Putamen (tissue), 1 donor: ENCODE measurements at places on chromosomes 12 and 14.

DNA sequence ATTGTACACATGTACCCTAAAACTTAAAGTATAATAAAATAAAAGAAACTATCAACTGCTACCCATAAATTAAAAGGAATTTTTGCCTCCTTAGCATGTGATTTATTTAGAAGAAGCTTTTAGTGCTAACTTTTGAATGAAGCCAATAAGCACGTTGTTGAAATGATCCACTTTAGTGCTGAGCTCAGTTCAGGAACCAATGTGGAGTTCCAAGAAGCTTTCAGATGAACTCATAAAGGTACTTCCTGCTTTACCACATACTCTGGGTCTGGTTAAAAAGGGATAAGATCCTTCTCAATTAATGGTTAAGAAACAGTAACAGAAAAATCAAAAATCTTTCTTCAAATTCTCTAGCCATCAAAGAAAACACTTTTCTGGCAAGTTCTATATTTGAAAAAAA, 39.4 kb downstream of the TMTC1 start:
- DNase-seq, result no peak

DNA sequence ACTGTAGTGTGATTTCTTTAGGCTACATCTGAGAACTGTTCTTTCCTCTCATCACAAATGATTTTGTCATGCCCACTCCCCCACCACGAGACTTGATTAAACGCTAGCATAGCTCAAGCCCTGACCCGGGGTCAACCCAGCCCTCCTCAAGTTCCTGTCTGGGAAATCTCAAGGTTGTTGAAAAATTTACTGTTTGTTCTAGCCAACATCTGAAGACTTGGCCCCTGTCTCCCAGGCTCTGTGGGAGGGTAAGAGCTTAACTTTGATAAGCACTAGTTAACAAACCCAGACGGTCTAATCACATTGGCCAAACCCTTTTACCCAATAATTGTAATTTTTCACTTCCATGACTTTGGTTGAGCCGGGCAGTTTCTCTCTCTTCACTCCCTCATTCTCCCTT, 86.2 kb upstream of the AMIGO2 start:
- no peak for DNase-seq

DNA sequence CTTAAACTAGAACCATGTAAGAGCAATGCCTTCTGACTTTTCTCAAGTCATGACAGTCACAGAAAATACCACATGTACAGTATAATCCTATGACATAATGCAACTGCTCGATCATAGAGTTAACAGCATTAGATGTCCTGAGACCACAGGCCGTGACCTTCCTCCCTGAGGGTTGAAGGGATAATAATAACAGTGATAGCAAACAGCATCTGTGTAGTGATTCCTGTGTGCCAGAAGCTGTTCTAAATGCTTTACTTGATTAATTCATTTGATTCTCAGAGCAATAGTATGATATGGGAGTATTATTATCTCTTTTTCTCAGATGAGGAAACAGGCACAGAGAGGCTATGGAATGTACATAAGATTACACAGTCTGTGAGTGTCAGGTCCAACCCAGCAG, 53.2 kb downstream of the SLC35F4 start:
- no peak for DNase-seq

DNA sequence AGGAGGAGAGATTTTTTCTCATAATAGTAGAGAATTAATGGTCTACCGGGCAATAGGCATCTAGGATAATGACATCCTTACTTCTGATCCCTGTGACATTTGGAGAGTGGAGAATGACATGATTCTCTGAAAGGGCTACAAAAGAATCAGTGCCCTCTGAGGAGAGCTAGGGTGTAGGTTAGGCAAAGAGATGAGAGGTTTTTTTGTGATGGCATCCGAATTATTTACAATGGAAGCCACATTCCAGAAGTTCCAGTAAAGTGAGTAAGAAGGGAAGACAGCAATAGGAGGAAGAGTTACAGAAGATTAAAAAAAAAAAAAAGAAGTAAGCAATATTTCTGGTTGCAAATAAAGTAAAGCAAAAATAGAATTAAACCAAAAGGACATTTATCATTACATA, 478.0 kb downstream of the RMST start:
- no peak for DNase-seq

DNA sequence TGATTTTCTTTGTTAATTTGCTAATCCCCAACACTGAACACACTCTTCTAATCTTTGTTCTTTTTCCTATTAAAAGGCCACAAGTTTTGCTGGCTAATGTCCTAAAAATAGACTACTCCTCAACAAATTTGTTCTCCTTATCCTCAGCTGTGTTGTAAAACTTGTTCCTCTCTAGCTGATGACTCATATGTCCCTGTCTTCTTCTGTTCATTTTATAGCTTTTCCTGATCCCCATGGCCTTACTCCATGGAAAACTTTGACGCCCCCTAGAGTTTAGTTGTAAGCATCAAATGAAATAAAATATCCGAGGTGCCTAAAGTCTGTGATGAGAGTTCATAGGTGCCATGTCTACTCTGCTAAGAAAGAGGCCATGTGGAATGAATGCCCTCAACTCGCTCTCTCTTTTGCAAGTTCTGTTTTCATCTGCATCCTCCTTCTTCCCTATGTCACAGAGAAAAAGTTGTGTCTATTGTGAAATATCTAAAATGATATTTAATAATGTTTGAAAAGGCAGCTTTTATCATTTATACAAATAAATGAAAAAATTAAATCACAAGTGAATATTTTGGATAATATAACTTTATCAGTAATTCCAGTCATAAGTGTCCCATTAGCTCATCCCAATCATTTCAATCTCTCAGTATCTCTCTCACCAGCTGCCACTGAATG, 237.9 kb downstream of the IPO8 start:
- DNase-seq, result peak; percentile 22
